ENCODE measurements at places on chromosomes 4 and X.

- no peak for DNase-seq
Measured at GRCh38 chr4:67103001-67103747, 442.1 kb downstream of the CENPC start.

- DNase-seq, result peak; percentile 38
Measured at GRCh38 chr4:101977076-101977475, 186.5 kb downstream of the BANK1 start.

GRCh38 chr4:183968931-183969330, 63.8 kb downstream of the STOX2 start:
- DNase-seq, result no peak

- no peak for DNase-seq
Measured at GRCh38 chrX:17415242-17415810, 40.3 kb downstream of the NHS start.

DNA sequence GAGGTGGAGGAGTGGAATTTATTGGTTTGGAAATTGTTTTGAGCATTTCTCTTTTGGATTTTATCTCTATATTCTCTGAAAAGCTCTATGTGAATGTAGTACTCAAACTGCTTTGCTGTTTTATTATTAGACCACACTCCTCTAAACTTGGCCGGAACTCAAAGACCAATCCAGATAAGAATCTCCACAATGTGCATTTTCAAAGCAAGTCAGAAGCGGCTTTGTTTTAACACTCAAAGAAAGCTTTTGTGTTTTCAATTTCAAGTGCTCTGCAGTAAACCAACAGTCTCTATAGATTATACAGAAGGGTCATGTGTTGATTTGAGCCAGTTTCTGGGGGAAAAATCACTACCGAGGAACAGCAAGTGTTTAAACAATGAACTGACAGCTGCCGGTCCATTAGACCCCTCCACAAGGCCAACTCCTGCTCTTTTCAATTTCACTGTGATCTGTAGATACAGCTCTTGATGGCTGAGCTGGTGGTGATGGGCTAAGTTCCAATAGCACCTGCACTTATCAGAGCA, 79.4 kb downstream of the FTHL17 start:
- no peak for DNase-seq

DNA sequence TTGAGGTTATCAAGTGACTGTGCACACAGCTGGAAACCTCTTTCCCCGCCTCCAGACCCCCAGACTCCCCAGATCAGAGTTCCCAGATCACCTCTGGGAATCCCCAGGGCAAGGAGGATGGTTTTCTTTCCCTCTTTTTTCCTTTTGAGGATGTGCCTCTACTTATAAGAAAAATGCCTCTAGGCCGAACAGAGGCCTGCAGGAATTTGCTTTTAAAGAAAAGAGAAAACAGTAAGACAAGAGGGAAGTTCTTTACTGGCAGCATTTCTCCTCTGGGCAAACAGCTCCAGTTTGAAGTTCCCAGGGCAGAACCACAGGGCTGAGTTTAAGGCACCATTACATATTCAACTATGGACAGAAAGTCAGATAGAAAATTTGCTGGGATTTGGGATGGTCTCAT, 837.9 kb upstream of the LCORL start:
- no peak for DNase-seq

- DNase-seq, result no peak
Measured at GRCh38 chrX:152989292-152989658, 4.6 kb downstream of the PNMA5 start.

- no peak for DNase-seq
Measured at GRCh38 chr4:125511715-125512114, 197.0 kb downstream of the FAT4 start.

GRCh38 chrX:135302269-135302873, 6.9 kb upstream of the ETDC start:
- DNase-seq, result no peak

GRCh38 chr4:171007618-171008390, 805.4 kb upstream of the GALNTL6 start:
- DNase-seq, result no peak

DNA sequence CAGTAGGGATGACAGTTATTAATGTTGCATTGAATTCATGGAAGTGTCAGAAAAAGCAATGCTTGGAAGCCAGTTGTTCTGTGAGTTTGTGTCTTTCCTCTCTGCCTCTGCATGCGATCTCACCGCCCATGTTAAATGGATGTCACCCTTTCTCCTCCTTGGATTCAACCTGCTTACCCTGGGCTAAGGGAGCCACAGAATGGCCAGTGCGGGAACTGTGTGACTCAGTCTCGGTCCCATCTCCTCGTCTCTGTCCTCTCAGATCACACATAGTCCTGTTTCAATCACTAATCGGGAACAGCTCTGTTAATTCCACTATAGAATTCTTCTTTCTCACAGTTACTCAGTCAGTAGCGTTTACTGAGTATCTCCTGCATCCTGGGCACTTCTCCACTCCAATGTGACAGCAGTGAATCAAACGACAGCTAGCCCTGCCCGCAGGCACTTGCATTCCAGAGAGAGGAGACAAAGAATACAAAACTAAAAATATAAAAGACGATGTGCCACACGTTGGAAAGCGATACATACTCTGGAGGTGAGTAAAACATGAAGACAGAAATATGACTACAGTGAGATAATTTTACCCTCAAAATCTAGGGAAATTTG, 53.6 kb upstream of the TLR3 start:
- DNase-seq, result no peak

- DNase-seq, result no peak
Measured at GRCh38 chr4:95537863-95538488, 10.8 kb downstream of the UNC5C start.

DNA sequence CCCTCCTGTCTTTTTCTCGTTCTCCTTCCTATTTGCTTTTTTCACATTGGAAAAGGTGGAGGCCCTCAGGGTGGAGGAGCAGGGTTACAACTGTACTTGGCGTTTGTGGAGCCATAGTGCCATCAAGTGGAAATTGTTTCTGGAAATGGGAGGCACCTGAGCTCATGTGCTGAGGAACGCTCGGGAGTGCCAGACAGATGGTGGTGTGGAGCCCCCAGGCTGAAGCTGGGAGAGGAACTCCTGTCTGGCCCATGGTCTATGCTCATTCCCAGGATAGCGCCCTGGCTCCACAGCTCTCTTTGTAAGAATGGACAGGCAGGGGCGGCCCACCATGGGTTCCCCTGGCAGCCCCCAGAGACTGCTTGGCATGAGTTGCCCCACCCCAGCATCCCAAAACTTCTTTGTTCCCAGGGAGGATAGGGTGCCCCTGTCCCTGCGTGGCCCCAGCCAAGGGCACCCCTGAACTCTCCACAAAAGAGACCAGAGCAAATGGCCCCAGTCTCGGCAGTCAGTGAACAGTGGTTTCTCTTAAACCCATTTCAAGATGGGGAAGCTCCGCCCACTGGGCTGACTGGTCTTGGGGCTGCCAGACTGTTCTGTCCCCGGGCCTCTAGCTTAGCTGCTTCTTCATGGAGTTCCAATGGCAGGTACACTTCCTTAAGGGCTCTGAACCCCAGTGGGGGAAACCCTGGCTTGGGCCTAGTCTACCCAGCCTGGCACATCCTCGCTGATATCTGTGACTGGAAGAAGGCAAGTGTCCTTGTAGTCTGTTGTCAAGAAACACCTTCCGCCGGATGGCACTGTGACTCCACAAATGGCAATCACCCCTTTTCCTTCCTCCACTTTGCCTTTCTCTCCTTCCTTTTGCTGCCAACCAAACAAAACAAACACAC, 70.1 kb downstream of the NBDY start:
- no peak for DNase-seq

- no peak for DNase-seq
Measured at GRCh38 chrX:146006637-146007036, 189.0 kb downstream of the SLITRK2 start.

DNA sequence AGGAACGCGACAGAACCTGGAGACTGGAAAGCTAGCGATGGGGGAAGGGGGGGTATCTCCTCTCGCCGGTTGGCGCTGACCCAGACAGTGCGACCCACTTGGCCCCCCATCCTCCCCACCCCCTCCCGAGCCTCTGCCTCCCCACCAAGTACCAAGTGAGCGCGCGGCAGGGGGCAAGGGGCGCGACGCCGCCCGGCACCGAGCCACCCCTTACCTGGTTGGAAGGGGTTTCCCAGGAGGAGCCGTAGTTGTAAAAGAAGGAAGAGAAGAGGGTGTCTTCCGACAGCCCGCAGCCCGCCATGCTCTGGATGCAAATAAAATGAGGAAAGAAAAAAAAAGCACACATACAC, 112.2 kb downstream of the DHX15 start:
- DNase-seq, result peak; percentile 53

DNA sequence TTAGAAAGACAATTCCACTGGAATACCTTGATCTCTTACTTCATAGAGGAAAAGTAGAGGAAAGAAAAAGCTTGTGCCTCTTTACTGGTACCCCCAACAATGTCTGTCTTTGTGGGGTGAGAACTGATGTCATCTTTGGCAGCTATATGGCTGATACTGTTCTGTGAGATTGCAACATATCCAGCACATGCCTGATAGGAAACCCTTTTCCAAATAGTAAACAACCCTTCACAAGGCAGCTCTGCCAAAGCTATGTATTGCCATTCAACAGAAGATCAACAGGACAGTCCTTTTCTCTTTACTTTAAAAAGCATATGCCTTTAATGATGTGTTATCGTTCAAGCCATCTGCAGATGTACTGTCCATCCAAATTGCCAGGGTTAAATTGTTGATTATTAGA, 105.9 kb downstream of the IL1RAPL1 start:
- DNase-seq, result no peak

GRCh38 chr4:132504438-132504837, 644.7 kb upstream of the PCDH10 start:
- no peak for DNase-seq

GRCh38 chr4:152468408-152468807, 67.5 kb downstream of the FBXW7 start:
- DNase-seq, result no peak

DNA sequence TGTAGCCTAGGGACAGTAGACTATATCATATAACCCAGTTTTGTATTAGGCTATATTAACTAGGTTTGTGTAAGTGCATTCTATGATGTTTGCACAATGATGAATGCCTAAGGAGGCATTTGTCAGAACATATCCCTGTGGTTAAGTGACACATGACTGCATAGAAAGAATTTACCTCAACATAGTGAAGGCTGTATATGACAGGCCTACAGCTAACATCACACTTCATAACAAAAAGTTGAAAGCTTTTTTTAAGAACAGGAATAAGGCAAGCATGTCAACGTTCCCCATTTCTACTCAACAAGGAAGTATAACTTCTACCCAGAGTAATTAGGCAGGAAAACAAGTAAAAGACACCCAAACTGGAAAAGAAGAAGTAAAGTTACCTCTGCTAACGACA, 165.9 kb upstream of the NDST4 start:
- no peak for DNase-seq

Measured in left hindlimb (tissue), 1 donor.